ENCODE measurements at places on chromosomes 2 and 18. TPM values are rescaled to one million over a fixed set of nuclear protein-coding genes. Genes with fewer than 3 reads are reported as not detected.

MCFD2 gene
- 79.3 TPM for total RNA-seq

EDAR gene
- total RNA-seq: 0.66 TPM

EML6 gene
- total RNA-seq: 6.9 TPM

DNA sequence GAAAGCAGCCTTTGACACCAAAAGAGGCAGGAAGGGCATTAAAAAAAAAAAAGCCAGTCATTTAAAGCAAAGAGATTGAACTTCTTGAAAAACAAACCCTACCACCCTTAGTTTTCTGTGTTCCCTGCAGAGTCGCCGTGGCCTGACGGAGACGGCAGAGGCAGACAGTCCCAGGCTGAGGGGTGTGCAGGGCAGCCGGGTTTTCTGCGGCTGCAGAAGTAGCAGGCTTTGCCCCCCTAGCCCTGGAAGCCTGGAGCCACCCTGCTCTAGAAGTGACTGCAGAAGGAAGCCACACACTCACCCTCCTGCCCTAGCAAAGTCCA is 2.8 kb downstream of the INPP5D start:
- DNase-seq: no peak

- no peak for DNase-seq
Measured at GRCh38 chr18:73826098-73826497, 321.5 kb downstream of the FBXO15 start.

GRCh38 chr2:137879121-137879520 is 85.2 kb upstream of the HNMT start:
- DNase-seq: no peak

DNA sequence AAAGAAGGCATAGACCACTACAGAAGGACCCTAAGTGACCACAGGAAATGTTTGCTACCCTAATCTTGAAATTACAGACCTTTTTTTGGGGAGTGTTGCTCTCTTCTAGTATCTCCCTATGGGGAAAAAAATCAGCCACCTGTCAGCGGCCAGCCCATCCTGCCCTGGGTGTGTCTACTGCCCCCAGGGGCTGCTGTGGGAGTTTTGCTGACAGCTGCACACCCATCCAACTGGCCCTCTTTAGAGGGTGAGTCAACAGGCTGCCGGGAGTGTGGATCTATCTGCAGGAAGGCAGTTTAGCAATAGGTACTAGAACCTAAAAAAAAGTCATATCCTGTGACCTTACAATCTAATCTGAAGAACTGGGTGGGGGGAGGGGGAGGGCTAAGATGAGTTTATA is 796 bp upstream of the DYSF start:
- no peak for DNase-seq

DNA sequence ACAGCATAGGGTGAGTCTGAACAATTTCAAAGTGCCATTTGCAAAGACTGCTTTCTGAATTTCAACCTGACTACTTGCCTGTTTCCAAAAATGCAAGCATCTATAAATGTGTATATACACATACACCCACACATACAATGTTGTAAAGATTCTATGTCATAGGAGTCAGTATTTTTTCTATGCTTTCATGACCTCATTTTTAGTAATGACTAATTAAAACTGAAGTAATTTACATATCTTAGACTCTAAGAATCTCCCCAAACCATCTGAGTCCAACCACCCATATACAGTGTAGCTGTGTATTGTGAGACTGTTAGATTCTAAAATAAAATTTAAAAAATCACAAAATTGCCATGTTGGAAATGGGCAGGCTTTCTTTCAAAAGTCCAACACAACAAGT is 162.0 kb upstream of the STK17B start:
- DNase-seq: no peak

DNA sequence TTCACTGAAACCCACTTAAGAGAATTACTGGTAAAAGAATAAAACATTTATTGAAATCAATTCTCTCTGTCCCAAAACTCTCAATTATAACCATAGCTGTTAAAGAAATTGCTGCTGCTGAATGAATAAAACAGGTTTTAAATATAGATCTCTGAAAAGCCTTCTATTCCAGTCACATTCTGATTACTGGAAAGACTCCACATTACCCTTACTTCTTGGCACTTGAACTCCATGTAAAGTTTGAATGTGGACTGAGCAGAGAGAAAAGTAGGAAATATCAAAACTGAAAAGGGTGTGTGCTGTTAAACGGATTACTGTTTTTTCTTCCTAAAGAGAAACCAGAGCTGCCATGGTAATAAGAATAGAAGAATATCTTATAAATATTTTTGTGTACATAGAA is 655.3 kb upstream of the SETBP1 start:
- DNase-seq: no peak

DNA sequence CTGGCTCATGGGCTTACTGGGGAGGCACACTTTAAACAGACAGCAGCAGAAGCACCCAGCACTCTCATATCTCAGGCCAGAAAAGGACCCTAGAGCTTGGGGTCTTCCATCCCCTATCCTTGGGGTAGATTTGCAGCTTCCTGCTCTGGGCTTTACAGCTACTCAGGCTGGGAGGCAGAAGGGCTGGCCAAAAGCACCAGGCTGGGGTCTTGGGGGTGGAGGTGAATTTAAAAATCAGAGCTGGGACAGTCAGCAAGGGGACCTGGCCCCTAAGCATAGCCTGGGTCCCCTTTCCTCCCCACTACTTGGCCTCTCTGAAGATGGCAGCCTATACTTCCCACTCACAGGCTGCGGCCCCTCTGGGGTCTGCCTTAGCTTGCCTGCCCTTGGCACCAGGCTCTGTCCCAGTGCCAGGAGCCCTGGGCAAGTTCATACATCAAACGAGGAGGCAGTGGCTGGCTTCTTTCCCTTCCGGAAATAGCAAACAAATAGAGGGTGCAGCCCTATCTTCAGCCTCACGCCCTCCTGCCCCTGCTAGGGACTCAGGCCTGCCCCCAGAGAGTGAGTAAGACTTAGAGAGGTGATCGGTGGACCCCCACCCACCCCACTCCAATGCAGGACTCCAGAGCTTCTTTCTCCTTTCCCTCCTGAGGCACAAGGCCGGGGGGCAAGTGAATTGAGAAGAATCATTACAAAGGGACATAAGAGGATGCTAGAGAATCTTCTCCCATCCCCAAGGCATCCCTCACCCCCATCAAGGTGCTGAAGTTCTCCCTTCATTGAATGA is 26.0 kb upstream of the TNS1 start:
- no peak for DNase-seq

Data from spinal cord (tissue), 10 donors.